Activated CD8-positive, alpha-beta memory T cell treated with anti-CD3 and anti-CD28 coated beads for 1 hour (primary cell): ENCODE measurements at places on chromosomes 4 and X.

- no peak for DNase-seq
Measured at GRCh38 chrX:15848576-15848975, 6.0 kb downstream of the AP1S2 start.

DNA sequence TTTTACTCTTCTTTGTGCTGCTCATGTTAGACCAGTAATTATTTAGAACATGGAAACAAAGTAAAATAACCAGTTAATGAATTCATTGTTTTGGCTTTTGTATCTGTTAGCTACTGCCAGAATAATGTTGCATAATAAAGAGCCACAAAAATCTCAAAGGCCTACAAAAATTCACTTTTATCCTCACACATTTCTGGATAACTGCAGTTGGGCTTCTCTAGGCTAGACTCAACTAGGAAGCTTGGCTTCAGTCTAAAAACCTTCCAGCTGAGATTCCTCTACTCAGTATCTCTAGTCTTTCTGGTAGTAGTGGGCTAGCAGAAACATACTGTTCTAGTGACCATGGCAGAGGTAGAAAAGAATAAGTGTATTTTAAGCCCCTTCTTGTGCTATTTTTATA is 73.0 kb downstream of the FAT4 start:
- DNase-seq: no peak

- no peak for DNase-seq
Measured at GRCh38 chrX:13933352-13933751, 96.3 kb downstream of the GEMIN8 start.

- DNase-seq: no peak
Measured at GRCh38 chr4:8029689-8030088, 90.0 kb upstream of the AFAP1 start.

GRCh38 chrX:154098551-154098950 is 1.0 kb upstream of the MECP2 start:
- no peak for DNase-seq

- DNase-seq: no peak
Measured at GRCh38 chr4:156558373-156559025, 413.1 kb downstream of the PDGFC start.

DNA sequence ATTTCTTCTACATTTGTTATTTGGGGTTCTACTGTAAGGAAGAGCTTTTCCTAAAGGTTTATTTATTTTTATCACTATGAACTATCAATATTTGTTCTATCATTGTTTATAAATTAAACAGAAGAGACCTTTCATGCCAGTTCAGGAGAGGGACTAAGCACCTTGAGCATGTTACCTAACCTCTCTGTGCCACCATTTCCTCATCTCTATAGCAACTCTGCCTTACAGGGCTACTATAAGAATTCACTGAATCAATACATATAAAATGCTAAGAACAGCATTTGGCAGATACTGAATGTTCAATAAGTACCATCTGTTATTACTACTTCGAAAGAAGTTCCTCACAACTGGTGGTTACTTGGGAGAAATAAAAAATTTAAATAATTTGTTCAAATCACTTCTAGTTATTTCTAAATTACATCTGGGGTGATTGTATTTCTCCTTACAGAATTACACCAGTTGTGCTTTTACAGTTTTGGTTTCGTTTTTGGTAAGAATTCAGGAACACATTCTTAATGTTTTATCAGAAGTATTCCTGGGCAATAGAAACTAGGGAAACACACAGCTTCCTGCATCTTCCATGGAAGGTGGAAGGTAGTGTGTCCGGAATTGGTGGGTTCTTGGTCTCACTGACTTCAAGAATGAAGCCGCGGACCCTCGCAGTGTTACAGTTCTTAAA is 32.9 kb downstream of the EREG start:
- no peak for DNase-seq
